ENCODE measurements at places on chromosomes 16 and 17.

DNA sequence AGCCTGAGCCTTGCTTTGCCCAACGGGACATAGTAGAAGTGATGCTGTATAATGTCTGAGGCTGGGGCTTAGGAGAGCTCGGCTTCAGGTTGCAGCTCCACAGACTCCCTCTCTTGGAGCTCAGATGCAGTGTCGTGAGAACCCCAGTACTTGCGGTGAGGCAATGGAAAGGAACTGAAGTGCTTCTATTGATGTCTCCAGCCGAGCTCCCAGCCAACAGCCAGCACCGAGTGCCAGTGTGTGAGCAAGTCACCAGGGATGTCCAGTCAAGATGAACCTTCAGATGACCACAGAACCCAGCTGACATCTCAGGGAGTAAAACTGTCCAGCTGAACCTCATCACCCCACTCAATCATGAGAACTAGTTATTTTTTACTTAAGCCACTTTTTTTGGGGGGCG is 268.1 kb downstream of the IRF8 start:
- DNase-seq = no peak

GRCh38 chr17:45409659-45410076 is 23.0 kb downstream of the ARHGAP27 start:
- DNase-seq = no peak

DNA sequence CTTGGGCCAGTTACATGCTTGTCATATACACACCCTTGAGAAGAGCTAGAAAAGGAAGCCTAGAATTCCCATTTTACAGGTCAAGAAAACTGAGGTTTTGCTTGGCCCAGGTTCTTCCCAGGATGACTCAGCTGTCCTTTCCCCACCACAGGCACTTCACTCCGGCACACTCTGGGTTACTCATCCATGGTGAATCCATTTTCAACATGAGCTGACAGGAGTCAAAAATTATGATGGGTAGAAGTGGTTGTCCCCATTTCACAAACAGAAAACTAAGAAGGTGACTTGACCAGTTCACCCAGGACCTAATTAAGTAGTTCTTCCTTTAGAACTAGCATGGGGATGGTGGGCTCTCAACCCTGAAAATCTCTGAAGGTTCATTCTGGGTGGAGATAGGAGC is 67.2 kb downstream of the USP22 start:
- no peak for DNase-seq

GRCh38 chr17:81719410-81720266 is 7.6 kb downstream of the SLC25A10 start:
- DNase-seq = no peak

GRCh38 chr17:2885733-2886132 is 89.5 kb downstream of the RAP1GAP2 start:
- no peak for DNase-seq

DNA sequence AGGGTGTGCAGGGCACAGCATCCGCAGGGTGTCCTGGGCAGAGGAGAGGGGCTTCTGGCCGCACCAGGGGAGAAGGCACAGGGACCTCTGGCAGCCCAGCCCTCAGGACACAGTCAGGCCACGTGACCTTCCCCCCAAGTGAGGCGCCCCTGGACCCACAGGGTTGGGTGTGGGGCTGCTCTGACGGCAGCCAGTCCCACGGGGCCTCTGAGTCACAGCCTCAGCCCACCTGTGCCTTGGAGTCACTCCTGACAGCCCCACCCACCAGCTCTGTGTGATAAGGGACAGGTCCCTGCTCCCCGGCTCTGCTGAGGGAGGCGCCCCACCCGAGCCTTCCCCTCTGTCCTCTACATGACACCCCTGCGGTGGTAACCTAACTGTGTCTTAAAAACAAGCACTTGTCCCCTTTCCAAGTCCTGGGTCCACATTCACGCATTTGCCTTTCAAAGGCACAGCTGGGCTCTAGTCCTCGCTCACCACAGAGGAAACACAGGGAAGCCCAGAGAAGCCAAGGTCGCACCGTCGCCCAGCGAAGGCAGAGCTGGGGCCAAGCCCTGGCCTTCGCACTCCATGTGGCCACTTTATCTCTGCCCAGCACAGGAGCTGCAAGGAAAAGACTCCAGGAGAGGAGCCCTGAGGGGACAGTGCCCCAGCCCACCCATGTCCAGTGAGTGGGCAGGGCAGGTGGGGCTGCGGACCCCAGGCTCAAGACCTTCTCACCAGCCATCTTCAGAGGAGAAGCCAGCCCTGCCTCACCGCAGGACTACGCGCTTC is 5.1 kb upstream of the NPTX1 start:
- no peak for DNase-seq

DNA sequence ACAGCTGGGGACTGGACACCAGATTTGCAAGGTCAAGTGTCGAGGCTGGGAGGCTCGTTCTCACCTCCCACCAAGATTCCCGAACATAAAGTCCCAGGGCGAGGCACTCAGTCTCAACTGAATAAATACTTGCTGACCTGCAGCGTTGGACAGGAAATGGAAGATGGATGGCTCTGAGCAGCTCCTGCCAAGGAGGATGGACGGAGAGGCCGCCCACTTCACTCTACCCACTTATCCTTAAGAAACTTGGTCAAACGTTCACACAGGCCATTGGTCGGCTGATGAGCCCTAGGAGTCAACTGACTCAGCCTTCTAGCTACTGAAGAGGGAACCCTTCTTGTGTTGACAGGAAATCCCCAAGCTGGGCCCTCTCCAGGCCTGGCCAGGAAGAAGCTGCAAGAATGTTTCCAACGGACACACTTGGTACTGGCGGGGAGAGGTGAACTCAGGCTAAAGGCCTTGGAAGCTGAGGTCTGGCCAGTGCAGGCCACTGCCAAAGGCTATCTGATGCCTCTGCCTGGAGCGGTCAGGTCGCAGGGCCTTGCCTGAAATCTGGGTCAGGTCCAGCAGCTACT is 50.0 kb downstream of the VAC14 start:
- DNase-seq = peak; percentile 96

DNA sequence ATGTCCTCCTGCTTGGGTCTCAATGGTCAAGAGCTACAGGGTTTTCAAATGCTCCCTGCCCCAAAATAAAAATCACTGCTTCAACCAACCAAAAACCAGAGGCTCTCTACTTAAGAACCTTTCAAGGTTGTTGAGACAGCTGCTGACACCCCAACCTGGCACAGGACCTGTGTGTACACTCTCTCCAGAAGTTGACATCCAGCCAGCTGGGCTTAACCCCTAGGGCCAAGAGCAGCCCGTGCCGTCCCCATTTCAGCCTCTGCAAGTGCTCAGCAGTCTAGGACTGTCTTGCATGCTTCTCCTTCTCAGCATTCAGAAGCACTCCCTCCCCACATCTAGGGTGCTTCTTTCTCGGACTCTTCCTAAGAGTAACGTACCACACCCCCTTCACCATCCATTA is 59.0 kb upstream of the TRAP1 start:
- no peak for DNase-seq

Data from fibroblast of pulmonary artery (primary cell).